ENCODE measurements at places on chromosomes 5 and 9. TPM values are rescaled to one million over a fixed set of nuclear protein-coding genes. Genes with fewer than 3 reads are reported as not detected.

- DNase-seq, result no peak
Measured at GRCh38 chr9:136854113-136854841, 2.1 kb downstream of the MAMDC4 start.

DNA sequence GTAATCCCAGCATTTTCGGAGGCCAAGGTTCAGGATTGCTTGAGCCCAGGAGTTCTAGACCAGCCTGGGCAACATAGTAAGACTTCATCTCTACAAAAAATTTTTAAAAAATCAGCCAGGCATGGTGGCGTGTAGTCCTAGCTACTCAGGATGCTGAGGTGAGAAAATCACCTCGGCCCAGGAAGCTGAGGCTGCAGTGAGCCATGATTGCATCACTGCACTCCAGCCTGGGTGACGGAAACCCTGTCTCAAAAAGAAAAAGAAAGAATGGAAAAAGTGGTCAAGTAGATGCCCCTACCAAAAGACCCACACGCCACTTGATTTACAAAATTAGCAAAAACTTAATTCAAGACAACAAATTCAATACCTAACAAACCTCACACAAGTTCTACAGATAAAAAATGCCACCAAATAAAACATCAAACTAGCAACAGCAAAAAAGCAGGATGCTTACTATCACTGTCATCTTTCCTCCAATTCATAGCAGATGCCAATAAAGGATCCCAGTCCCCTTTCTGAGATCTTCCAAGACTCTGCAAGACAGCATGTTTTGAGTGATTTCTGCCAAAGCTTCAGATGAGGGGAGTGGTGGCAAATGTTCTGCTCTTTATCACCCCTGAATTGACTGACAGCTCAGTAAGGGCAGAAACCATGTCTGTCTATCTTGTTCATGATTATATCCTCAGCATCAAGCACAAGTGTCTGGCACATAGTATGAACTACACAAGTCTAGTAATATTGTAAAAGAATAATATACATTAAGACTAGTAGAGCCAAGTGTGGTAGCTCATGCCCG is 34.2 kb upstream of the TESK1 start:
- no peak for DNase-seq

- DNase-seq, result no peak
Measured at GRCh38 chr9:34576597-34577399, 12.7 kb downstream of the CNTFR start.

DNA sequence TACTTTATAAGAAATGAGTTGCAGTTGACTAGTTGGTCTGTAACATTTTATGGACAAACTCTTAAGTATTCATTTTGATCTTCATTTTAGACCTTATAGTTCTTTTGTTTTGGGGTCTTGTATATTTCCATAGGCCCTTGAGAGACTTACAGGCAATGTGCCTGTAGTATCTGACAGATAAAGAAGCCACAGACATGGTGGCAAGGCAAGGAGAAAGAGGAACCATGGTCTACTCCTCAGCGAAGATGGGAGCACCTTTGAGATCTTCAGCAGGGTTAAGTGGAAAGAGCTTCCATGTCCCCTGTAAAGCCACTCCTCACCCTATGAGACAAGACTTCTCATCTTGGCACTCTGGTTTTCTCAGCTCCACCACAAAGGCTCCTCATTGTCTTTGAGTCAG is 56.4 kb downstream of the SH3TC2 start:
- no peak for DNase-seq

DNA sequence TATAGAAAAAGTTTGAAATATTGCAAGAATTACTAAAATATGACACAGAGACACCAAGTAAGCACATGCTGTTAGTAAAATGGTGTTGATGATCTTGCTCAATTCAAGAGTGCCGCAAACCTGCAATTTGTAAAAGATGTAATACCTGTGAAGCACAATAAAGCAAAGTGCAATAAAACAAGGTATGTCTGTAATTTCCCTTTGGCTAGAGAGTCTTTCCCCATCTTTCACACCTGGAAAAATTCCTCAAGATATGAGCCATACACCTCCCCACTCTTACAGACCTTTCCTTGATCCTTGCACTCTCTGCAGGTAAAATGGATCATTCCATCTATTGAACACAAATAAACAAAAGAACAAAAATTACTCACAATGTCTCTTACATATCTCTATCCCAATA is 597.8 kb downstream of the EFNA5 start:
- DNase-seq, result no peak

DNA sequence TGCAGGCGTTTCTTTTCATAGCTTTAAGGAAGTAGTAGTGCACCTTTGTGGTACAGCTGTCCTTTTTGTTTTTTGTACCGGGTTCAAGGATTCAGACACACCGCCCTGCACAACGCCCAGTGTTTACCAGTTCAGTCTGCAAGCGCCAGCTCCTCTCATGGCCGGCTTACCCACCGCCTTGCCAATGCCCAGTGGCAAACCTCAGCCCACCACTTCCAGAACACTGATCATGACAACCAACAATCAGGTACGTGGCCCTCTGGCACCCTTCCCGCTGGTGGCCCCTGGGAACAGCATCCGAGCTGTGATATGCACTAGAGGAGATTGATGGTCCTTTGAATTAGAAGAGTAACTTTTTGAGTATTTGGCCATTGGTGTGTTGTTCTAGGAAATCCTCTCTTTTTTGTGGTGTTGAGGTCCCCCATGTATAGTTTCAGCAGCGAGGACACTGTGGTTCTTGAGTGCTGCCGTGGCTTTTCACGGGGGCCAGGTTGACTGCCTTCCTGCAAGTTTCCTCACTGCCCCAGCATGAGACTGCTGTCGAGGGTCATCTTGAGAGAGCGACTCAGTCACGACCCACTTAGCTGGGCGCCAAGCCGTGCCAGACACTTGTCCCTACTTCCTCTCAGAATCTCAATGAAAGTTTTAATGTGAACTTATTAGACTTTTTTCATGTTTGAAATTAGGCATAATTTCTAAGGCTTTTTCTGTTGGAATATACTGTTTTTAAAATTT is 37.9 kb downstream of the TENT4A start:
- DNase-seq, result no peak

GRCh38 chr5:140548300-140548688 is 832 bp downstream of the EIF4EBP3 start:
- DNase-seq, result no peak

Gene PCDHGC4
- 3.6 TPM for total RNA-seq

Gene TEX53
- total RNA-seq, result not detected

Gene SPINK7
- not detected for total RNA-seq

Measured in ureter (tissue), 1 donor.